Hematopoietic multipotent progenitor cell (in vitro differentiated cells): ENCODE measurements at places on chromosomes 5 and 9. TPM values are rescaled to one million over a fixed set of nuclear protein-coding genes. Genes with fewer than 3 reads are reported as not detected.

- DNase-seq = no peak
Measured at GRCh38 chr5:71794061-71794695, 75.1 kb downstream of the CARTPT start.

GRCh38 chr5:7779019-7780005 is 71.6 kb downstream of the CFAP90 start:
- peak; percentile 37 for DNase-seq

The TRIM7 gene
- 0.27 TPM for total RNA-seq

GRCh38 chr9:38405785-38406184 is 13.3 kb downstream of the ALDH1B1 start:
- no peak for DNase-seq

DNA sequence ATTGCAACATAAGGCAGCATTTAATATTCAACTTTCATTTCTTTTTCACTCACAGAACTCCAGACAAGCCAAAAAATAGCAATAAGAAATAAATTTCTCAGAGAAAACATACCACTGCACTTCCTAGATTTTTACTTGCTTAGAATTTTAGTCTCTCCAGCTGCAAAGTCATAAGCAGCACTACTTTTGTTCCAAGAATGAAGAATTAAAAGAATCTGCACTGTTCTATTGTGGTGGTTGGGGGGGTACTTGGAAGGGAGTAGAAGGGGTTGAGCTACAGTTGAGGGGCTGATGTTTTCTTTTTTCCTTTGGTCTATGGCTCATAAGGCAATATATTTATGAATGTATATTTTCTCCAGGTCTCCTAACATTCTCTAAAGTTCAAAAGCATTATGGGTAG is 144.5 kb downstream of the KIAA0825 start:
- DNase-seq = no peak

GRCh38 chr9:5646116-5646515 is 17.2 kb downstream of the RIC1 start:
- DNase-seq = no peak

DNA sequence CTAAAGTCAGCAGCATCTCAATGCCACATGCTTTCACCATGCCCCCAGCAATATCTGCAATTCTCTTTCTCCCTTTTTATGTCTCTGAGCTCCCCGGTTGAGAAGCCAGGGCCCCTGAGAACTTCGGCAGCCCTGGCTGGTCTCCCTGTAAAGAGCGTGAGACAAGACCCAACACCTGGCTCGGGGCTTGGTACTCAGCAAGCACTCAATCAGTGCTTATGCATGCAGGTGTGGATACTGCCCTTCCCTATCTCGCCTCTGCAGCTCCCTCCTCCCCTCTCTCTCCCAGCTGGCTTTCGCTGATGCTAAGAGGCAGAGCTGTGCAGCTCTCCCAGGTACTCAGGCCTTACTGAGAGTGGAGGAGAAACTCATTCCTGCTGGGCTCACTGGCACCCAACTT is 41.7 kb upstream of the AKNA start:
- DNase-seq = no peak

DNA sequence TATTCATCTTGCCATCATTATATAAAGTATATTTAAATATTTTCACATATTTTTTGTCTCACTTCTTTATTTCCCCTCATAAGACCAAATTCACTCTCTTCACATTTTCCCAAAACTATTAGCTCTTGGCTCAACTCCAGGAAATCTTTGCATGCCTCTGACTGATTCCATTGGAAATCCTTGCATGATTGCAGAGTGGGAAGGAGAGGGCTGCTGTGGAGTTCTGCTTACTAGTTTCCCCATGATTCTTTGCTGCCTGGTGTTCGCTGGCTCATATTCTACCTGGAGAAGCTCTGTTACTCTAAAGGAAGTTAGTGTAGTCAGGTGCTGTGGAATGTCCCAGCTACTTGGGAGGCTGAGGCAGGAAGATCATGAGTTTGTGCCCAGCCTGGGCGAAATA is 41.9 kb downstream of the LIX1 start:
- no peak for DNase-seq

The PCBD2 gene
- total RNA-seq = 5.9 TPM

The BHMT2 gene
- total RNA-seq = 0.27 TPM

GRCh38 chr9:129933185-129934040 is 98.2 kb downstream of the USP20 start:
- DNase-seq = no peak

DNA sequence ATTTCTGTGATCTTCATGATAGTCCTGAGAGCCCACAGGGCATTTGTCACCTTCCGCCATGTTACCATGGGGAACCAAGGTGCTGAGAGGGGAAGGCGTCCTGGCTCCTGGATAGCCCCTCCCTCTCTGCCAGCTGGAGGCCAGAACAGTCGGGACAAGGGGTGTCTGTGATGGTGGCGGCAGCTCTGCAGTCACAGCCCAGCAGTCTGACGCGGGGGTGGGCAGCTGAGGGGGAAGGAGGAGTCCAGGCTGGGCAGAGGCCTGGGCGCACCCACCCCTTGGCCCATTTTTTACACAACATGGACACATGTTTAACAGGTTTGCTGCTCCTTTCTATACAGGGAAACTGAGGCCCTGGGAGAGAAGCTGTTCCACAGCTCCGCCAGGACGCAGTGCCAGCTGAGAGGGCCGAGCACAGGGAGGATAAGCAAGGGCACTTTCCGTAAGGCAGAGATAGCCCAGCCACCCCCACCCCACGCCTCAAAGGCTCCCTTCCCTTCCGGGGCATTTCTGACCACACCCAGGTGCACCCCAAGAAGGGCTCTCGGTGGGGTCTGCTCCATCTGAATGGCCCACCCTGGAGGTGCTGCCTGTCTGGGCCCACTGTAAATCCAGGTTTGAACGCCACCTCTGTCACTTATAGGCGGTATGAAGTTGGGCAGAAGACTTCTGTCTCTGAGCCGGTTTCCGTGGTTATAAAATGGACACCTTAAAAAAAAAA is 17.1 kb downstream of the LRRC8A start:
- DNase-seq = no peak

GRCh38 chr5:115337882-115338281 is 41.4 kb upstream of the CCDC112 start:
- DNase-seq = no peak
